Ovary (tissue), 10 donors: ENCODE measurements at places on chromosomes 11 and 22.

- no peak overlapping the region for H3K27ac ChIP-seq
- no peaks in the 10 kb centered on the region for H3K27me3 ChIP-seq
- H3K4me3 ChIP-seq, result no peak overlapping the region
- H3K36me3 ChIP-seq, result no peaks in the 10 kb centered on the region
- H3K4me1 ChIP-seq, result peaks cover 14% of the 10 kb centered on the region
Observed at GRCh38 chr22:23213581-23214334, 33.4 kb downstream of the BCR start.

DNA sequence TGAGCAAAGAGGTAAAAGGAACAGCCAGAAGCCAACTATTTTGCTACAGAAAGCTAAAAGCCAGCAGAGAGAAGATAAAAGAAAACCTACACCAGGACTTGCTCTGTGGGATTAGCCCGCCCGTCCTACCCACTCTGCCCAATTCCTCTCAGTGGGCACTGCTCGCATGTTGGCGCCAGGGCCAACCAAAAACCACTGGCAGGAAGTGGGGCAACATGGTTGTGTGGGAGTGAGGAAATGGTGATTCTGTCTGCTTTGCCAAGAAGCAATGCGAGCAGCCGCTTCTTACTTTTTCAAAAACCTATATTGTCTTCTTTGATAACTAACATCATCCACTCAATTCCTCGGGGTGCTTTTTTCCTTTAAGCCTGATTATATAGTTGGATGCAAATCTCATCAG lies 14.2 kb upstream of the APOA1 start:
- peak overlapping the region; percentile 5 for H3K27ac ChIP-seq
- H3K36me3 ChIP-seq, result no peaks in the 10 kb centered on the region
- H3K27me3 ChIP-seq, result no peaks in the 10 kb centered on the region
- H3K4me1 ChIP-seq, result peaks cover 12% of the 10 kb centered on the region
- no peak for DNase-seq
- H3K4me3 ChIP-seq, result no peak overlapping the region

DNA sequence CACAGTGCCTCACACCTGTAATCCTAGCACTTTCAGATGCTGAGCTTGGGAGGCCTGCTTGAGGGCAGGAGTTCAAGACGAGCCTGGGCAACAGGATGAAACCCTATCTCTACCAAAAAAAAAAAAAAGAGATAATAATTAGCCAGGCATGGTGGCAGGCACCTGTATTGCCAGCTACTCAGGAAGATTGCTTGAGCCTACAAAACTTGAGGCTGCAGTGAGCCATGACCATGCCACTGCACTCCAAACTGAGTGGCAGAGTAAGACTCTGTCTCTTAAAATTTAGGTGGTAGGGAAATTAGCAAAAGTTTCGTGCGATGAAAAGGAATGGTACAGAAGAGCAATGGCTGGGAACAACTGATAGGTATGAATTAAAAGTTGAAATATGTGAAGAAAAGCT lies 18.0 kb downstream of the ST13 start:
- no peaks in the 10 kb centered on the region for H3K27me3 ChIP-seq
- H3K36me3 ChIP-seq, result no peaks in the 10 kb centered on the region
- H3K4me3 ChIP-seq, result no peak overlapping the region
- no peaks in the 10 kb centered on the region for H3K4me1 ChIP-seq

- H3K4me1 ChIP-seq, result no peaks in the 10 kb centered on the region
- no peak overlapping the region for H3K27ac ChIP-seq
- H3K27me3 ChIP-seq, result no peaks in the 10 kb centered on the region
- DNase-seq, result peak; percentile 43
Observed at GRCh38 chr11:36361901-36362391, 65.9 kb downstream of the PRR5L start.

GRCh38 chr11:76668362-76669155 lies 2.0 kb downstream of the LRRC32 start:
- H3K4me3 ChIP-seq, result no peak overlapping the region
- peaks cover 16% of the 10 kb centered on the region for H3K4me1 ChIP-seq
- peak overlapping the region; percentile 12 for H3K27ac ChIP-seq
- peak; percentile 23 for DNase-seq

- H3K4me3 ChIP-seq, result peak overlapping the region; percentile 28
- peak; percentile 50 for DNase-seq
- no peaks in the 10 kb centered on the region for H3K27me3 ChIP-seq
- H3K27ac ChIP-seq, result no peak overlapping the region
- H3K4me1 ChIP-seq, result peaks cover under 1% of the 10 kb centered on the region
- no peaks in the 10 kb centered on the region for H3K36me3 ChIP-seq
Observed at GRCh38 chr11:124746621-124747243, 5.3 kb downstream of the VSIG2 start.

DNA sequence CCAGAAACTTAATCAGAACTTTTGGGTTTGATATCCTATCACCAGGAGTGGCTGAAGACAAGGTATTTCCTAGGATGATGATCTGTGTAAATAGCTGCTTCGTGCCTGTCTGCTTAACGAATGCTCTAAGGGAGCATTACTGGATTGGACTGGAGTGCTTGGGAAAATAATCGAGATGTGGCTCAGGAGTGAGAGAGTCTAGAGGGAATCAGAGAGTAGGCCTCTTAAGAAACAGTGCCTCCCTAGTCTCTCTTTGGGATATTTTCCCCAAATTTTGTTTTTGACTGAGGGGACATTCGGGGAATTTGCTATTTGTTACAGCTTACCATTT lies 2.5 kb downstream of the MAML2 start:
- no peaks in the 10 kb centered on the region for H3K36me3 ChIP-seq
- H3K27ac ChIP-seq, result peak overlapping the region; percentile 81
- H3K4me1 ChIP-seq, result peaks cover 25% of the 10 kb centered on the region
- H3K4me3 ChIP-seq, result no peak overlapping the region
- DNase-seq, result no peak
- H3K27me3 ChIP-seq, result no peaks in the 10 kb centered on the region

- DNase-seq, result no peak
- no peak overlapping the region for H3K27ac ChIP-seq
- no peak overlapping the region for H3K4me3 ChIP-seq
Observed at GRCh38 chr11:15616130-15617105, 501.7 kb downstream of the INSC start.

DNA sequence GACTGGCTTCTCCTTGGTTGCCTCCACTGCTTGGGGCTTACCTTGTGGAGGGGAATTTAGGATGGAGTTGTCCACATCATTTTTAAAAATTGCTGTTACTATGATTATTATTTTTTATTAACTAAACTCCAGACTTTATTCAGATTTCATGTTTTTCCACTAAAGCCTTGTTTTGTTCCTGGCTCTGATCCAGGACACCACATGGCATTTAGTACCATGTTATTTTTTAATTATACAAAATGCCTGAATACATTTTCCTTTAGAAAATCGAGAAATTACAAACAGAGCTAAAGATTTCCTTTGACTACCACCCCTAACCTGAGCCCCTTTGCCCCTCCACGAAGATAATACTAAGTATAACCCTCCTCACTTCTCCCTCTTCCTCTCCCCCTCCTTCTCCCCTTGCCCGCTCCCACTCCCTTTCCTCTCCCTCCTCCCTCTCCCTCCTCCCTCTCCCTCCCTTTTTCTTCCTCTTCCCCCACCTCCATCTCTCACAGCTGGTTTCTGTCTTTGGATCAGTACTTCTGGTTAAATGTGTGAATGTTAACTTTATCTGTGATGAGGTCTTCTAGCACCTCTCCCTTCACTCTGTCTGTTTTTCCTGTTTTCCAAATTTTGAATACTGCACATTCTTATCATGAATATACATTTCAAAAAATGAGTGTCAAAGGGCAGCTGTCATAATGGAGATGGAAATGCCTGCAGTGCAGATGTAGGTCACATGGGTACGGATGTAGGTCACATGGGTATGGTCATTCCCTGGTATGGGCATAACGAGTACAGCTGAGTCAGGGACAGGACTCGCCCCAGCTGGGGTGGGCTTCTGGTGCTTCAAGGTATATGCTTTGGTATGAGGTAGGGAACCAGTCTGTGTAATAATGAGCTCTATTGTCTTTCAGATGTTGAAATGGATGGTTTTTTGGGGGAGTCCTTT lies 54.4 kb upstream of the OR4B1 start:
- H3K4me1 ChIP-seq, result no peaks in the 10 kb centered on the region
- H3K36me3 ChIP-seq, result no peaks in the 10 kb centered on the region
- H3K27me3 ChIP-seq, result no peaks in the 10 kb centered on the region
- DNase-seq, result no peak
- H3K27ac ChIP-seq, result no peak overlapping the region

DNA sequence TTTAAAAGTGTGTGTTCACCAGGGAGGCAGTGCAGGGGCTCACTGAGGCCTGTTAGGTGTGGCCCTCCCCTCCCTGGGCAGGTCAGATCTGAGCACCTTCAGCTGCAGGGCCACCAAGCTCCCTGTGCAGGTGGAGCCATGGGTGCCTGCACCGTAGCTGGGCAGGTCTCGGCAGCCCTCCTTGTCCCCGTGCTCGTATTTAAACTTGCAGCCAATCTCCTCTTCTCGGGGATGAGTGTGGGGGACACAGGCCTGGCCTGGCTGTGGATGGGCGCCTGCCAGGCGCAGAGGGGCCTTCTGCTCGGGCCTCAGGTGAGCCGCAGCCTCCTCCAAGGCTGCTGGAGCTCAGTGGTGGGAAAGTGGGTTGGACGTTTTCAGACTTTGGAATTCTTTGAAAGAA lies 19.1 kb downstream of the PHRF1 start:
- no peaks in the 10 kb centered on the region for H3K27me3 ChIP-seq
- H3K4me3 ChIP-seq, result no peak overlapping the region
- H3K27ac ChIP-seq, result no peak overlapping the region
- H3K36me3 ChIP-seq, result no peaks in the 10 kb centered on the region

DNA sequence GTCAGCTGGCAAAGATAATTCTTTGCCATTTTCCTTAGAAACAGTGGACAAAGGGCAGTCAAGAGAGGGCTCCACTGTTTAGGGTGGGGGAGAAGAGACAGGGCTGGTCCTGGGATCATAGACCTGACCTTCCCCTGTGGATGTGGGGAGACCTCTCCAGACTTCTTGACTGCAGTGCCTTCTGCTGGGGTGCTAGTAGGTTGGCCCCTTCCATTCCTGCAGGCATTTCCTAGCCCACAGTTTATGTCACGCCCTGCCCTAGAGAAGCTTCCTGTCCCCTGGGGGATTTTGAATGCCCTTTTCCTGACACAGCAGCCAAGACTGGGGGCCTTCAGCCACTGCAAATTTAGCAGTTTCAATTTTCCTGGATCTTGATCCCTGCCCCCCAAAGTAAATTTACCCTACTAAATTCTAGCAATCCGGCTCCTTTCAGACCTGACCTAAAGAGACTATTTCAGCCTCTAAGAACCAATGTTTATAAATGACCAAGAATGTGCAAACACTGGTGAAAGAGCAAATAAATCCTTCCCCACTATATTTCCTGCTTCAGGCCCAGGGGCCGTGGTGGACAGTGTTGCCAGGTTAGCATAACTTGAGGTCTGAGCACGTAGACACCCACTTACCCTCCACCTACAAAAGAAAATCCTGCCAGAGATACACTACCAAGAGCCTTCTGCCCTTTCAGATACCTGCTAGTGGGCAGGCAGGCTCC lies 58.4 kb downstream of the PPFIBP2 start:
- H3K27me3 ChIP-seq, result no peaks in the 10 kb centered on the region
- no peak overlapping the region for H3K27ac ChIP-seq
- H3K4me1 ChIP-seq, result peaks cover 17% of the 10 kb centered on the region
- DNase-seq, result no peak
- no peaks in the 10 kb centered on the region for H3K36me3 ChIP-seq

- H3K27ac ChIP-seq, result no peak overlapping the region
- no peaks in the 10 kb centered on the region for H3K36me3 ChIP-seq
- H3K4me1 ChIP-seq, result no peaks in the 10 kb centered on the region
- no peaks in the 10 kb centered on the region for H3K27me3 ChIP-seq
Observed at GRCh38 chr22:22748297-22748743, 103.9 kb downstream of the GGTLC2 start.
